Spleen (tissue), 13 donors: ENCODE measurements at places on chromosomes 16 and 17. TPM values are rescaled to one million over a fixed set of nuclear protein-coding genes. Genes with fewer than 3 reads are reported as not detected.

DNA sequence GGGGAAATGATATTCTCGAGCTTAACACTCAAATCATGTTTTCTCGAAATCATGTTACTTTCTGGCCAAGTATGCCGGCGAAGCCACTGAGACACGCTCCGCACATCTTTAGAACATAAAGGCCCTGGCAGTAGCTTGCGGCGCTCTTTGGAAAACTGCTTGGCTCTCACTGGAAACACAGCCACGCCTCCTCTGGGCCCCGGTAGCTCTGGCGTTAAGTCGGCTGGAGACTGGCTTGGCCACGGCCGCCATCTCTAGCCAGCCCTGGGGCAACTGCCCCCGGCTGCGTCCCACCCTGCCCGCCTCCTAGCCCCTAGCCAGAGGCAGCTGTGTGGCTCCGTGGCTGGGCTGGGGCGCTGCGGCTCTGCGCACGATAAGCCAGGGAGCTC, 9.2 kb upstream of the BAIAP2 start:
- peak; percentile 68 for DNase-seq

DNA sequence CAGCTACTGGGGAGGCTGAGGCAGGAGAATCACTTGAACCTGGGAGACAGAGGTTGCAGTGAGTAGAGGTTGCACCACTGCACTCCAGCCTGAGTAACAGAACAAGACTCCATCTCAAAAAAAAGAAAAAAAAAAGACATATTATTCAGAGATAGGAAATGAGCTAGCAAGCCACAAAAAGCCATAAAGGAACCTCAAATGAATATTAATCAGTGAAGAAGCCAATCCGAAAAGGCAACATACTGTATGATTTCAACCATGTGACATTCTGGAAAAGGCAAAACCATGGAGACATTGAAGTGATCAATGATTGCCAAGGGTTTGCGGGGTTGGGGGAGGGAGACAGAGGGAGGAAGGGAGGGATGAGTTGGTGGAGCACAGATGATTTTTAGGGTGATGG, 8.4 kb upstream of the EXOC7 start:
- no peak for DNase-seq

- DNase-seq, result no peak
These were observed 141.6 kb downstream of the KCNJ12 start for GRCh38 chr17:21517538-21518293.

DNA sequence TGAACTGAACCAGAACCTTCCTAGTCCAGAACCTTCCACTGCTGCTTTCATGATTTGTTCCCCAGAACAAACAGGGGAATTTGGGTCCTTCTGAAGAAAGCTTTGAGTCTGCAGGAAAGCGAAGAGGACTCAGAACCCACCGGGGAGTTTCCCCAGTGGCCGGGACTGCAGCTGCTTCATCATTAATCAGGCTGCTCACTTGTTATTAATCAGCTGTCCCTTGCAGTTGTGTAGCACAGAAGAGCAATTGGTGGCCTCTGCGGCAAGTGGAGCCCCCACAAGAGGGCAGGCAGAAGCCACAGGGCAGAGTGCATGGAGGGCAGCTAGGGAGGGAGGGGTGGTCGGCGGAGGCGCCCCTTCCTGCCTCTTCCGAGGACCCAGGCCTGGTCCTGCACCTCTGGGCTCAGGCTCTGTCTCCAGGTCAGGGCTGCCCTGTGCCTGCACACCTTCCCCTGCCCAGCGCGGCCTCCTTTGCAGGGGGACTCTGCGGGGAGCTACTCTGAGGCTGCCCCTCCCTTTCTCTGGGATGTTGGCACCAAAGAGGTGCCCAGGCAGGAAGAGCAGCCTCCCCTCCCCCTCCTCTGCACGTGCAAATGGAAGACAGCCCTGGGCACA, 6.9 kb downstream of the CCL17 start:
- no peak for DNase-seq

- no peak for DNase-seq
These were observed 12.9 kb downstream of the MXRA7 start for GRCh38 chr17:76697702-76698465.

GRCh38 chr16:10266809-10267208, 84.6 kb upstream of the GRIN2A start:
- DNase-seq, result no peak

DNA sequence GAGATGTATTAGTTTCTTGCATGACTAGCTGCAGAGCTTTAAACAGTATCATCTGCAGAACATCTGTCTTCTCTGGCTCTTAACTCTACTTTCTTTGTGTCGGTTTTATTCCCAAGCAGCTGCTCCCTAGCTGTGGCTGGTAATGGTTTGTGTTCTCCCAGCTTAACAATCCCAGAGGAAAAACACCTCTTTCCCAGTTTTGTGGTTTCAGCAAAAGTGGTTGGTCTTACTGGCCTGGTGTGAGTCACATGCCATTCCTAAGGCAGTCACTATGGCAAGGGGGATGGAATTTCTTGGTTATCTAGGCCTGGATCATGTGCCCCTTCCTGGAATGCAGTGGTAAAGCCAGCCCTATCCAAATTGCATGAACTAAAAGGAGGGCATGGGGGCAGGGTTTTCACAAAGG, 27.5 kb downstream of the OMG start:
- DNase-seq, result no peak

DNA sequence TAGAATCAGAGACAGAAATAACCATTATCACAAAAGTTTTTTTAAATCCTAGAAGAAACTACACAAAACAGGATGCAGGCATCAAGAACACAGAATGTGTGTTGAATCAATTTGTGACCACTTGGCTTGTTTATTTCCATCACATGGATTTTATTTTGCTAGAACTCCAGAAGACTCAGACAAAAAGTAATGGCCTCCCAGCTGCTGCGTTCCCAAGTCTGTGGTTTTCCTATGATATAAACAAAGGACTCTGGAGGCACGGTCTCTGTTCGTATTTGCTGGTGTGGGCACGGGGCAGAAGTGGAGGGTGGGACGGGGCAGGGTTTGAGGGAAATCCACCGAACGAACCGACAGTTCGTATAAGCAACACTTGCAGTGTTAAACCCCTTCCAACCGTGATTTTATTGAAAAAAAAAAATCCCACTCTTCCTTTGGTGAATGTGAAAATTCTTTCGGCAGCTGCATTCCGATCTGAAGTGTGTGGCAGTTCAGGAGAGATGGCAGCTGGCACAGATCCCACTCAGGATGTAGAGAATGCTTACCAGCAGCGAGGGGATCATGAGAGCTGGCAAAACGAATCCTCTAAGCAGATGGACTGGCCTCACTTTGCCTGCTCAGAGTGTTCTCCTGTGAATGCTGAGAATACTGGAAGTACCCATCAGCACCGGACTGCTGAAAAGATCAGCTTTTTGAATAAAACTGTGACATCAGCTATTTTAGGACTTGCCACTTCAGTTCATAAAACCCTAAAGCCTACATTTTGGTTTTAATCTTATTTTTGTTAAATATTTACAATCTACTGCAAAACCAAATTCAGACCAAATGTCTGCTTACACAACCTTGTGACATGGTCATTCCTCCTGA, 165.2 kb downstream of the VPS53 start:
- DNase-seq, result no peak

- DNase-seq, result peak; percentile 89
These were observed 585 bp downstream of the MLKL start for GRCh38 chr16:74700116-74700437.

GRCh38 chr16:30526137-30526822, at the start of gene ZNF768:
TSS of gene ZNF768 (minus strand) at chr16:30526566. CDS start at chr16:30526413, 153 bp downstream.
- peak; percentile 95 for DNase-seq

- DNase-seq, result no peak
These were observed 48.6 kb downstream of the GAS7 start for GRCh38 chr17:10149573-10150399.

- DNase-seq, result no peak
These were observed 356.3 kb upstream of the C16orf82 start for GRCh38 chr16:26710450-26710849.

- DNase-seq, result no peak
These were observed 4.0 kb upstream of the HSBP1 start for GRCh38 chr16:83803811-83804210.

- DNase-seq, result no peak
These were observed 126.1 kb upstream of the NUDT7 start for GRCh38 chr16:77596261-77596660.

DNA sequence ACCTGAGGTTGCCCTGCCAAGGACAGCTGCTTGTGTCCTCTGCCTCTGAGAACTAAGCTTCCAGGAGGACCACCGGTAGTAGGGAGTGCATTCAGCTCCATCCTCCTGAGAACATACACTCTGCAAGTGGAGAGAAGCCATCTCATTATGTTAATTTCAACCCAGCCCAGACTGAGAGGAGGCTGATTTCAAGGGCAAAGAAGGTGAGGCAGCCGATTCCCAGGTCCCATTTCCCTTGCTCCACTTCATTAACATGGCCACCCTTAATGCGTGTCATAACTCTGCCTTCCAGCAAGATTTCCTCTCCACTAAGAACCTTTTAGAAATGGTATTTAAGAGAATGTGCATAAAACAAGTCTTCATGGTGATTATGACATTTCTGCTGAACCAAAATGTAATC, 72.5 kb downstream of the CDH13 start:
- no peak for DNase-seq

GRCh38 chr16:52301026-52301425, 245.9 kb downstream of the TOX3 start:
- DNase-seq, result no peak

- no peak for DNase-seq
These were observed 5.9 kb downstream of the CCL7 start for GRCh38 chr17:34275881-34276280.

- DNase-seq, result no peak
These were observed 205.2 kb upstream of the NLRP1 start for GRCh38 chr17:5789528-5789927.

The STH gene
- polyA plus RNA-seq, result not detected

The COPZ2 gene
- 8.5 TPM for polyA plus RNA-seq

The ALG1 gene
- 17.0 TPM for polyA plus RNA-seq

The PHB1 gene
- 95.5 TPM for polyA plus RNA-seq

The RNF222 gene
- polyA plus RNA-seq, result not detected

The FGF11 gene
- 1.5 TPM for polyA plus RNA-seq

The GP1BA gene
- 2.8 TPM for polyA plus RNA-seq

The ADAMTS18 gene
- polyA plus RNA-seq, result not detected

The CTRB1 gene
- polyA plus RNA-seq, result 1.5 TPM

The NPIPB6 gene
- 0.59 TPM for polyA plus RNA-seq

The PSMC3IP gene
- 4.0 TPM for polyA plus RNA-seq
